ENCODE measurements at places on chromosomes 6 and 20. TPM values are rescaled to one million over a fixed set of nuclear protein-coding genes. Genes with fewer than 3 reads are reported as not detected.
A peak's percentile ranks its signal among the peaks of the same experiment; 100 is the strongest.

DNA sequence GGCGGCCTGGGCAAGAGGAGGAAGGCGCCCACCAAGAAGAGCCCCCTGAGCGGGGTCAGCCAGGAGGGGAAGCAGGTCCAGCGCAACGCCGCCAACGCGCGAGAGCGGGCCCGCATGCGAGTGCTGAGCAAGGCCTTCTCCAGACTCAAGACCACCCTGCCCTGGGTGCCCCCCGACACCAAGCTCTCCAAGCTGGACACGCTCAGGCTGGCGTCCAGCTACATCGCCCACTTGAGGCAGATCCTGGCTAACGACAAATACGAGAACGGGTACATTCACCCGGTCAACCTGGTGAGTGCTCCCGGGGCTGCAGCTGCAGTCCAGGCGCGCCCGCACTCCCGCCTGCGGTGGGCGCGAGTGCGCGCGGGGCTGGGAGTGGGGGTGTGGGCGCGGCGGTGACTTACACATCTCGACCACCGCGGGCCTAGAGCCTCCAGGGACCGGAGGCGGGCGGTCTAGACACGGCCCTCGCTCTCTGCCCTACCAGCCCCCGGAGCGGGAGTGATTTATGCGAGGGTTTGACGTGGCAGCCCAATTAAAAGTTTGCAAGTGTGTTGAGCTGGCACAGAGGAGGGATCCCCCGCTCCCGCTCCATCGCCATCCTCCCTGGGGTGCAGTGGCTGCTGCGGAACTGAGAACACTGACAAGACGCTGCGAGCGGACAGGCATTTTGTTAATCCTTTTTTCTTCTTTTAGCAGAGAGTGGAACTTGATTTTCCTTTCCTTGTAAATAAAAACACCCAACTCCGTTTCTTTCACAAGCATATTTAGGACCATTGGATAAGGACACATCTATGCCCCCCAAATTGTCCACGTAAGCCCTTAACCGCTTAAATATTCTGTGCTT lies 867 bp downstream of the TCF21 start:
- no peaks in the 10 kb centered on the region for H3K36me3 ChIP-seq
- peaks cover 69% of the 10 kb centered on the region for H3K27me3 ChIP-seq
- peak overlapping the region; percentile 12 for H3K4me3 ChIP-seq
- H3K27ac ChIP-seq: no peak overlapping the region
- H3K4me1 ChIP-seq: peaks cover 17% of the 10 kb centered on the region

- H3K27me3 ChIP-seq: no peaks in the 10 kb centered on the region
- no peak for DNase-seq
- peak overlapping the region; percentile 94 for H3K4me3 ChIP-seq
- H3K36me3 ChIP-seq: peaks cover 6% of the 10 kb centered on the region
- peak overlapping the region; percentile 98 for H3K27ac ChIP-seq
- peaks cover 11% of the 10 kb centered on the region for H3K4me1 ChIP-seq
Observed at GRCh38 chr6:107956586-107957307, 1.3 kb downstream of the SEC63 start.

DNA sequence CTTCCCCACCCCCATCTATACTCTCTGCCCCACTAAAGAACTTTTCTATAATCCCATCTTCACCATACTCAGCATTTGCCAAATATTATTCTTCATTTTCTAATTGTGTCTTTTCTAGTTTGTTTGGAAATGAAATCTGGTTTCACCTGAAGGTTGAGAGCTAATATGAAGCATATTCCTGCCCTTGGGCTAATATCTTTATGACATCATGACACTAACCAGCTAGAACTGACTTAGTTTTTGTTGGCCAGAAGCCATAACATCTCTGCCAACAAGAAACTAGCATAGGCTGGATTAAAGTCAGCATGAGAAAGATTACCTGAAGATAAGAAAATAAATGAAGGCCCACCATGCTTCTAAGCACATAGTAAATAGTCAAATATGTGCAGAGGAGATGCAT lies 16.7 kb downstream of the UNC5CL start:
- H3K36me3 ChIP-seq: no peaks in the 10 kb centered on the region
- no peak overlapping the region for H3K4me3 ChIP-seq
- DNase-seq: no peak
- no peak overlapping the region for H3K27ac ChIP-seq
- H3K4me1 ChIP-seq: peaks cover 9% of the 10 kb centered on the region
- no peaks in the 10 kb centered on the region for H3K27me3 ChIP-seq

- H3K27me3 ChIP-seq: no peaks in the 10 kb centered on the region
- no peaks in the 10 kb centered on the region for H3K4me1 ChIP-seq
- H3K27ac ChIP-seq: no peak overlapping the region
- H3K4me3 ChIP-seq: no peak overlapping the region
- peak; percentile 88 for DNase-seq
- H3K36me3 ChIP-seq: no peaks in the 10 kb centered on the region
Observed at GRCh38 chr6:141464490-141464889, 668.2 kb upstream of the GJE1 start.

GRCh38 chr6:134123666-134124208 lies 71.3 kb upstream of the SLC2A12 start:
- no peaks in the 10 kb centered on the region for H3K4me1 ChIP-seq
- H3K27ac ChIP-seq: no peak overlapping the region
- no peaks in the 10 kb centered on the region for H3K36me3 ChIP-seq
- no peak overlapping the region for H3K4me3 ChIP-seq
- DNase-seq: peak; percentile 56

DNA sequence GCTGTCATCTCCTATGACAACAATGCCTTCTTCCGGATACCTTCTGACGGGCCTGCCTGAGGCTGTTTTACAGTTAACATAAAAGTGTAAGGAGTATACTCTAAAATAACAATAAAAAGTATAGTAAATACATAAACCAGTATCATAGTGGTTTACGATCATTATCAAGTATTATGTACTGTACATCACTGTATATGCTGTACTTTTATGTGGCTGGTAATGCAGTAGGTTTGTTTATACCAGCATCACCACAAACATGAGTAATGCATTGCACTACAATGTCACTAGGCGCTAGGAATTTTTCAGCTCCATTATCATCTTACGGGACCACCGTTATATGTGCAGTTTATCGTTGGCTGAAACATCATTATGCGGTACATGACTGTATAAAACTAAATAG lies 76.5 kb downstream of the VEGFA start:
- H3K36me3 ChIP-seq: no peaks in the 10 kb centered on the region
- H3K27me3 ChIP-seq: peaks cover 3% of the 10 kb centered on the region
- no peak overlapping the region for H3K4me3 ChIP-seq
- peaks cover 3% of the 10 kb centered on the region for H3K4me1 ChIP-seq
- H3K27ac ChIP-seq: no peak overlapping the region

GRCh38 chr6:139597771-139598755 lies 223.6 kb upstream of the CITED2 start:
- H3K4me3 ChIP-seq: no peak overlapping the region
- no peaks in the 10 kb centered on the region for H3K27me3 ChIP-seq
- H3K27ac ChIP-seq: peak overlapping the region; percentile 74
- H3K4me1 ChIP-seq: peaks cover 14% of the 10 kb centered on the region

- no peak for DNase-seq
- H3K4me3 ChIP-seq: no peak overlapping the region
- H3K4me1 ChIP-seq: no peaks in the 10 kb centered on the region
- H3K36me3 ChIP-seq: no peaks in the 10 kb centered on the region
- H3K27me3 ChIP-seq: no peaks in the 10 kb centered on the region
- H3K27ac ChIP-seq: no peak overlapping the region
Observed at GRCh38 chr6:151624481-151624880, 130.7 kb downstream of the CCDC170 start.

DNA sequence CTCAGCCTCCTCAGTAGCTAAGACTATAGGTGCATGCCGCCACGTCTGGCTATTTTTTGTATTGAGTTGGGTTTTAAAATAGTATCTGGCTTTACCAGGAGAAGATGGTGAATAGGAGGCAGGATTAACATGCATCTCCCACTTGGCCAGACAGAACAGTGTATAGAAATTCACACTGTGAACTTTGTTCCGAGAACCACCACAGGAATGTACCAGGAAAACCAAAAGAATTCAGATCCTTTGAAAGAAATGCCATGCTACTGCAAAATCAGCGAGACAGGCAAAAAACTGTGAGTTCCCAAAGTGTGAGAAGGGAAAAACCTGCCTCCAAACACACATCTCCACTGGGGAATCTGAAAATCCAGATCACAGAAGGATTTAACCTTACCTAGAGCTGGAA lies 327.6 kb downstream of the NKAIN2 start:
- H3K4me1 ChIP-seq: peaks cover 4% of the 10 kb centered on the region
- H3K36me3 ChIP-seq: no peaks in the 10 kb centered on the region
- H3K27me3 ChIP-seq: no peaks in the 10 kb centered on the region
- H3K27ac ChIP-seq: no peak overlapping the region

- no peak for DNase-seq
- no peaks in the 10 kb centered on the region for H3K4me1 ChIP-seq
- no peak overlapping the region for H3K4me3 ChIP-seq
- no peak overlapping the region for H3K27ac ChIP-seq
- H3K36me3 ChIP-seq: no peaks in the 10 kb centered on the region
Observed at GRCh38 chr20:59895908-59896307, 37.5 kb downstream of the SYCP2 start.

DNA sequence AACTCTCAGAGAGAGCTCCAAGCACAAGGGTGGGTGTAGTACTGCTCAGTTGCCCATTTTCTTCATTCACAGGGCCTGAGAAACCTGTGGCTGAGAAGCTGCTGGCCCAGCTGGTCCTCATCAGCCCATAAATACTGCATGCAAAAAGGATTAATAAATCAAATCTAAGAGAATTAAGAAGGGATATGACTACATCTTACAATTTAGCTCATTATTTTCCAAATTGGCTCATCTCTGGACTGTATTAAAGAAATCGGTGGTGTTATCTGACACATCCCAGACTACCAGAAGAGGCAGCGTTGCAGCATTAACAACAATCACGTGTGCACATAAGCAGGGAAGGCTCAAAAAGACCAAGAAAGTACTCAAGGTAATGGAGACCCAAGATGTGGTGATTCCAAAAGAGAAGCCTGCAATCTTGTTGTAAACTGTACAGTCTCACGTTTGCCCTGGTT lies 90.7 kb downstream of the CD24 start:
- H3K4me1 ChIP-seq: no peaks in the 10 kb centered on the region
- no peaks in the 10 kb centered on the region for H3K27me3 ChIP-seq
- no peaks in the 10 kb centered on the region for H3K36me3 ChIP-seq
- no peak overlapping the region for H3K27ac ChIP-seq
- DNase-seq: no peak

DNA sequence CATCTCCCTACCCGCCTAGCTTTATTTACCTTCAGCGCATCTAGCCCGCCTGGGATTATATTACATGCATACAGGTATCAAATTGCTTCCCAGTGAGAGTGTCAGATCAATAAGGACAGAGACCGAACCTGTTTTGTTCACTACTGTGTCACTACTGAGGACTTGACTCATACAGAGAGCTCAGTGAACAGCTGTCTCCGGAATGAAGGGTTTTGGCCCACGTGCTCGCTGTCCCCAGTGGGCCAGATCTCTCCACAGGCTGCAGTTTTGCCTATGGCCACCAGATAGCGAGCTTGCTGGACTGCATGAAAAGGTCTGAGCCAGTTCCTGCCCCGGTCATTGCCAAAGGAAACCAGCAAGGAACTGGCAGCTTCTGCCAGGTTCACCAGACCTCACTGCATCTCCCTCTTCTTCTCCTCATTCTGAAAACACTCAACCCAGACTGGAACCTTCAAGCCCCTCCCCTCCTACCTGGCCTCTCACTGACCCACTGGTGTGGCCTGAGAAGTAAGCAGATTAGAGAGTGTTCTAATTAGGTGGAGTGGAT lies 150.8 kb downstream of the ZMYND8 start:
- DNase-seq: peak; percentile 86
- H3K4me3 ChIP-seq: no peak overlapping the region
- peaks cover 2% of the 10 kb centered on the region for H3K4me1 ChIP-seq
- no peaks in the 10 kb centered on the region for H3K27me3 ChIP-seq
- no peak overlapping the region for H3K27ac ChIP-seq

DNA sequence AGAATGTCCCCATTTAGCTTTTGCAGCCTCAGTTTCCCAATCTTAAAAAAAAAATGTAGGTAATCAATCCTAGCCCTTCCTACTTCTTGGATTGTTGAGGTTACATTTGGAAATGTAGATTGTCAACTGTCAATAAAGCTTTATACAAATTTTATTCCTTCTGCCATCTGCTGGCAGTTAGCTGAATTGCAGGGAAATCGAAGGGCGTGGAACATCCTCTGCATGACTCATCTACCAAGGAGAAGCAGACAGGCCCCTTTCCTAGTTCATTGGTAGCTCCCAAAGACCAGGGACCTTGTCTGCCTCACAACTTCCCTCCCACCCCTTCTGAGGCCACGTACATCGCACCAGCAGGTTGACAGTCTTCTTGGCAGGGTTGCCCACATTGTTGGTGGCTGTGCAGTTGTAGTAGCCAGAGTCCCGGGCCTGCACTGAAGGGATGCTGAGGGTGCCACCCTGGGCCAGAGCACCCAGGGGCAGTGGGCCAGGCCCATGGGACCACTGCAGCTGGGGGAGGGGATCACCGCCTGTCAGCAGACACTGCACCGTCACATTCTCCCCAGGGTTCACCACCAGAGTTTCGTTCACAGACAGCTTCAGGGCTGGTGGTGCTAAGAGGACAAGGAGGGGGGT lies 43.6 kb downstream of the MDGA1 start:
- no peak overlapping the region for H3K4me3 ChIP-seq
- no peaks in the 10 kb centered on the region for H3K36me3 ChIP-seq
- H3K4me1 ChIP-seq: peaks cover 8% of the 10 kb centered on the region
- no peak overlapping the region for H3K27ac ChIP-seq

- peak; percentile 77 for DNase-seq
- H3K4me1 ChIP-seq: peaks cover 15% of the 10 kb centered on the region
- peak overlapping the region; percentile 35 for H3K4me3 ChIP-seq
Observed at GRCh38 chr20:45373353-45374100, 4.6 kb downstream of the TP53TG5 start.

- H3K4me1 ChIP-seq: no peaks in the 10 kb centered on the region
- DNase-seq: peak; percentile 58
- no peaks in the 10 kb centered on the region for H3K27me3 ChIP-seq
- H3K4me3 ChIP-seq: no peak overlapping the region
- H3K36me3 ChIP-seq: peaks cover 15% of the 10 kb centered on the region
Observed at GRCh38 chr6:83057705-83058321, 7.8 kb downstream of the UBE3D start.

DNA sequence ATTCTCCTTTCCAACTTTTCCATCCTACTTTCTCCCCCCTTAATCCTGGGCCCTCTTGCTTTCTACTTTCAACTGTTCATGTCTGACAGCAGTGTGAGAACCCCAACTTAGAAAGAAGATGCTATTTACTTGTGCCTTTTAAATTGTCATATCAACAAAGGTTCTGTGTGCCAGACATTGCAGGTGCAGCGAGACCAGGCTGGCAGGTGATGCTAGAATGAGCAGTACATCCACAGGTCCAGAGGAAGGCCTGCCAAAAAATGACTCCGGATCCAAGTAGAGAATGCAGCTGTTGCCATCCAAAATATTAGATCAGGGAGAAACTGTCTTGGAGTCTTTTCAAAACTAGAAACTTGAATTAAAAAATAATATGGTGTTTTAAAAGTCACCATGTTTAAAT lies 510.5 kb downstream of the LMBRD1 start:
- no peak overlapping the region for H3K27ac ChIP-seq
- H3K4me1 ChIP-seq: peaks cover 12% of the 10 kb centered on the region
- DNase-seq: peak; percentile 62
- H3K27me3 ChIP-seq: no peaks in the 10 kb centered on the region
- no peak overlapping the region for H3K4me3 ChIP-seq

GRCh38 chr20:38658879-38659596 lies 57.4 kb downstream of the ARHGAP40 start:
- H3K36me3 ChIP-seq: no peaks in the 10 kb centered on the region
- DNase-seq: no peak
- H3K4me1 ChIP-seq: no peaks in the 10 kb centered on the region
- H3K27me3 ChIP-seq: peaks cover 6% of the 10 kb centered on the region

Gene DLK2
- 2.0 TPM for total RNA-seq

Gene L3MBTL1
- total RNA-seq: 7.3 TPM

Gene AKAP12
- 148 TPM for total RNA-seq

Gene RPRD1B
- total RNA-seq: 18.9 TPM

Gene SLC17A1
- total RNA-seq: not detected

Gene GRM4
- total RNA-seq: 1.1 TPM

Gene LSM14B
- 57.1 TPM for total RNA-seq

Gene AK9
- 10.5 TPM for total RNA-seq

Gene PDE7B
- 10.3 TPM for total RNA-seq

Data from muscle of leg (tissue), 16 donors.